ENCODE measurements at places on chromosomes 16 and 17.

GRCh38 chr17:4823373-4824089 lies 9.6 kb upstream of the MINK1 start:
- no peak for DNase-seq

- no peak for DNase-seq
These were observed 8.9 kb upstream of the AXIN1 start for GRCh38 chr16:361341-361871.

GRCh38 chr17:62757500-62757951 lies 50.6 kb downstream of the MARCHF10 start:
- DNase-seq: no peak

GRCh38 chr16:49620158-49620868 lies 235.6 kb downstream of the ZNF423 start:
- DNase-seq: peak; percentile 31

- no peak for DNase-seq
These were observed 109.9 kb downstream of the PHKB start for GRCh38 chr16:47571049-47571448.

- no peak for DNase-seq
These were observed 49.9 kb upstream of the ELAC2 start for GRCh38 chr17:13067629-13068303.

All from kidney epithelial cell (primary cell).